ENCODE measurements at places on chromosomes 3 and 15.

DNA sequence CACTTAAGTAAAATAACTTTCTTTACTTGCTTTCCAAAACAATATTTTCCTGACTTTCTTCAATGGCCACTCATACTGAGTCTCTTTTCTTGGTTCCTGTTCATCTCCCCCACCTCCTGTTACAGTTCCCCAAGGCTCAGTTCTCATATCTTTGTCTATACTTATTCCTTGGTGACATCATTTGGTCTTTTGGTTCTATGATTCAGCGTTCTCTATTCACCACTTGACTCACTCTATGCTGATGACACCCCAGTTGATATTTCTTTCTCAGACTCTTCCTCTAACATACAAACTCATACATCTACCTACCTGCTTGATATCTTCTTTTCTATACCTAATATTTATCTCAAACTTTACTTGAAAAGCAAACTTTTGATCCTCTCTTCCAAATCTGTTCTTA lies 85.0 kb upstream of the P3H2 start:
- H3K4me1 ChIP-seq, result no peaks in the 10 kb centered on the region
- no peak overlapping the region for H3K4me3 ChIP-seq
- no peak overlapping the region for H3K27ac ChIP-seq
- no peaks in the 10 kb centered on the region for H3K36me3 ChIP-seq
- no peak for DNase-seq

DNA sequence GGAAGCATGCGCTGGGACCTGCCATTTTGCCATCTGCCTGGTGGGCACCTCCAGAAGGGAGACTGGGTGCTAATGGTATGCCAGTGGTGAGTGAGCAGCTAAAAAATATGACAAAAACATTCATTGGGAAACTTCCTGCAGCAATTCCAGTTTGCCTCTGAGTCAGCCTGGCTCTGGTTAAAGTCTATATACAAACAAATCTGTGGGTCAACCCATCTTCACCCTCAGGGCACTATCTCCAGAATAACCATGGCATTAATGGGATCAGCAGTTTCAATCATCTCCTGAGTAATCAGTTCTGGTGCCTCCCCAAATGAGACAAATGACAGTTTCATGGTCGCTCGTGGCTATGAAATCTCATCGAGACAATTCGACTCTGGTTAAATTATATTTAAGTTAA lies 21.5 kb downstream of the FRMD4B start:
- no peak overlapping the region for H3K27ac ChIP-seq
- no peak for DNase-seq
- no peaks in the 10 kb centered on the region for H3K27me3 ChIP-seq
- H3K4me3 ChIP-seq, result no peak overlapping the region
- H3K36me3 ChIP-seq, result no peaks in the 10 kb centered on the region
- no peaks in the 10 kb centered on the region for H3K4me1 ChIP-seq

DNA sequence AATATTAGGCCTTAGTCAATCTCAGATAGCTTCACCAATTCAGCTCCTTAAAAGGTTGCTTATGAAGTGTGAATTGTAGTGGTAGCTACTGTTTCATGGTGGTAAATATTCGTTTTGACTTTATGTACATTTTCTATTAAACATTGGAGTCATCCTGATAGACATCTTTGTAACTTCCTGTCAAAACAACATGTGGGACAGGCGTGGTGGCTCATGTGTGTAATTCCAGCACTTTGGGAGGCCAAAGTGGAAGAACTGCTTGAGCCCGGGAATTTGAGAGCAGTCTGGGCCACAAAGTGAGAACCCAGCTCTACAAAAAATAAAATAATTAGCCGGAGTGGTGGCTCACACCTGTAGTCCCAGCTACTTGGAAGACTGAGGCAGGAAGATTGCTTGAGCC lies 2.0 kb upstream of the TRIM59 start:
- no peak overlapping the region for H3K27ac ChIP-seq
- peaks cover 15% of the 10 kb centered on the region for H3K4me1 ChIP-seq
- no peaks in the 10 kb centered on the region for H3K36me3 ChIP-seq
- no peak overlapping the region for H3K4me3 ChIP-seq
- no peaks in the 10 kb centered on the region for H3K27me3 ChIP-seq
- DNase-seq, result no peak

- H3K4me3 ChIP-seq, result no peak overlapping the region
- H3K27ac ChIP-seq, result no peak overlapping the region
- no peaks in the 10 kb centered on the region for H3K27me3 ChIP-seq
- peaks cover 12% of the 10 kb centered on the region for H3K4me1 ChIP-seq
- H3K36me3 ChIP-seq, result no peaks in the 10 kb centered on the region
- DNase-seq, result no peak
Measured at GRCh38 chr3:60839246-60839645, 412.0 kb downstream of the FHIT start.

DNA sequence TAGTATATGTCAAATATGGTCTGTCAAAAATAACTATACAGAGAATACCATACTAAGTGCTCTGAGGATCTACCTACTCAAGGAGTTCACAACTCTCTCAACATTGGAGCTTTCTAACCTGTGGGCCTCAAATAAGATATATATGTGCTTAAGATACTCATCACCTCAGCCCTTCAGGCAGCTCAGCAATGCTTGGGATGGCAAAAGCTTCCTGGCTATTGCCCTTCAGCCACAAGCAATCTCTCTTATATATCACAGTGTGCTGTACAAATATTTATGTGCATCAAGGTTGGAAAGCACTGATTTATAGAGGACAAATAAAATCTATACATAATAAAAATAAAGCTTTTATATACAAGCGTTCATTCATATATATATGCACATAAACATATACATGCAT lies 40.3 kb downstream of the ICE2 start:
- DNase-seq, result no peak
- H3K4me3 ChIP-seq, result no peak overlapping the region
- no peaks in the 10 kb centered on the region for H3K27me3 ChIP-seq
- peaks cover 2% of the 10 kb centered on the region for H3K36me3 ChIP-seq

- no peak overlapping the region for H3K27ac ChIP-seq
- H3K36me3 ChIP-seq, result no peaks in the 10 kb centered on the region
- H3K4me1 ChIP-seq, result no peaks in the 10 kb centered on the region
- H3K27me3 ChIP-seq, result no peaks in the 10 kb centered on the region
- H3K4me3 ChIP-seq, result no peak overlapping the region
- DNase-seq, result peak; percentile 29
Measured at GRCh38 chr3:13850161-13850945, 29.5 kb downstream of the WNT7A start.

GRCh38 chr3:187183210-187183862 lies 13.9 kb upstream of the RTP1 start:
- no peak for DNase-seq
- H3K4me1 ChIP-seq, result no peaks in the 10 kb centered on the region
- H3K4me3 ChIP-seq, result no peak overlapping the region
- H3K27ac ChIP-seq, result no peak overlapping the region
- no peaks in the 10 kb centered on the region for H3K27me3 ChIP-seq
- no peaks in the 10 kb centered on the region for H3K36me3 ChIP-seq

DNA sequence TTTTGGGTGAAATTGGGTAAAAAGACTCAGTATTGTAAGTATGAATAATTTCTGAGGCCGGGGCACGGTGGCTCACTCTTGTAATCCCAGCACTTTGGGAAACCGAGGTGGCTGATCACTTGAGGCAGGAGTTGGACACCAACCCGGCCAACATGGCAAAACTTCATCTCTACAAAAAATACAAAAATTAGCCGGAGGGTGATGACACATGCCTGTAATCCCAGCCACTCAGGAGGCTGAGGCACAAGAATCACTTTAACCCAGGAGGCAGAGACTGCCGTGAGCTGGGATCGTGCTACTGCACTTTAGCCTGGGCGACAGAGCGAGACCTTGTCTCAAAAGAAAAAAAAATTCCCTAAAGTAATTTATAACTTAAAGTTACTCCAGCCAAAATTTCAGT lies 162.2 kb downstream of the APBA2 start:
- no peaks in the 10 kb centered on the region for H3K4me1 ChIP-seq
- no peaks in the 10 kb centered on the region for H3K27me3 ChIP-seq
- no peak for DNase-seq
- H3K27ac ChIP-seq, result no peak overlapping the region

- no peak for DNase-seq
- no peaks in the 10 kb centered on the region for H3K36me3 ChIP-seq
- H3K4me3 ChIP-seq, result no peak overlapping the region
Measured at GRCh38 chr3:195727606-195728195, 6.9 kb downstream of the MUC20 start.

GRCh38 chr3:22942981-22943380 lies 260.1 kb upstream of the UBE2E2 start:
- no peak overlapping the region for H3K4me3 ChIP-seq
- H3K27me3 ChIP-seq, result no peaks in the 10 kb centered on the region
- DNase-seq, result no peak
- no peaks in the 10 kb centered on the region for H3K36me3 ChIP-seq
- no peak overlapping the region for H3K27ac ChIP-seq

GRCh38 chr3:48187301-48187578 lies 977 bp downstream of the CDC25A start:
- no peaks in the 10 kb centered on the region for H3K27me3 ChIP-seq
- peaks cover 15% of the 10 kb centered on the region for H3K4me1 ChIP-seq
- H3K27ac ChIP-seq, result no peak overlapping the region
- H3K4me3 ChIP-seq, result peak overlapping the region; percentile 44
- DNase-seq, result no peak
- no peaks in the 10 kb centered on the region for H3K36me3 ChIP-seq

DNA sequence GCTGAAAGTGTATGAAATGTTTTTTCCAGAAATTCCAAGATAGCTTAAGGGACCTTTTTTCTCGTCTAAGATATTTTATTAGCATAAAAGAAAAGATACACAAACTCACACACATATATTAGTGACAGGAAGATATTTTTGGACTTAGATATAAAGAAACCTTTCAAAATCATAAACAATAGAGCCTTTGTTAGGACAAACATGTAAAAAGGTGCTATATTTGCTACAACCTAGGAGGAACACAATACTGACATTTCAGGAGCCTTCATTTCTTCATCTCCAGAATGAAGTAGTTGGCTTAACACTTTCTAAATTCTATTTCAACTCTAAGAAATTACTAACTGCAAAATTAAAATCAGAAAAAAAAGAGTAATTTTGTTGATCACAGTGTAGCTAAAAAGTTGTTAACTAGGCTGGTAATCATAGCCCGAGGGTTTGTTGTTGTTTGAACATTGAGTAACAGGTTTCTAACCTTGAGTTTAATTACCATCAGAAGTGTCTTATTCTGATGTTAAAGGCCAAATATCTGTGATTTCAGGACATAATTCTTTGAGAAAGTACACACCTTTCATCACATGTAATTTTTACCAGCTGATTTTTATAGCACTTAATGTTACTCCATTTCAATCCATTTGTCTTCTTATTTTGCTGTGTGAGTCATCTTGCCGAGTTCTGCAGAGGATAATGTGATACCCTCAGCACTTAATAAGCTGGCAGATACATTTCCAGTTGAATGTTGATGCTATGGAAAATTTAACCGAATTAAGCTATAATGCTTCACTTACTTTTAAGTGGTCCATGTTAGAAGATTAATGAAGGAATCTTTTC lies 97.3 kb downstream of the MBNL1 start:
- no peaks in the 10 kb centered on the region for H3K36me3 ChIP-seq
- H3K4me3 ChIP-seq, result no peak overlapping the region
- DNase-seq, result no peak
- peaks cover 5% of the 10 kb centered on the region for H3K4me1 ChIP-seq
- H3K27me3 ChIP-seq, result no peaks in the 10 kb centered on the region
- H3K27ac ChIP-seq, result no peak overlapping the region

DNA sequence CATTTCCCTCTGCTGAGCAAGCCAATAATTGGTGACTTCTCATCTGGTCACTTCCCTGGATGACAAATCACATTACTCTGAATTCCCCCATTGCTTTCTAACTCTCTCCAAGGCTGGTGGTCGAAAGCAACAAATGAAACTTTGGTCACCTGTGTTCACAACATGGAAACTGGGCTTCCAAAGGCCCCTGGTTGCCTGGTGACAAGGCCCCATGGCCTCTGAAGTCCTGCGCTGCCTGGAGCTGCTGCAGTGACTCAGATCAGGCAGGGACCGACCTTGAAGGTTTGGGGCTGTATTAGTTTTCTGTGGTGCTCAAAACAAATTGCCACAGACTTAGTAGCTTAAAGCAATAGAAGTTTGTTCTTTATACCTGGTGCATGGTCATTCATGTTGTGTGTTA lies 345.3 kb downstream of the WDR72 start:
- peak; percentile 60 for DNase-seq
- H3K36me3 ChIP-seq, result no peaks in the 10 kb centered on the region
- no peak overlapping the region for H3K4me3 ChIP-seq
- peaks cover 26% of the 10 kb centered on the region for H3K4me1 ChIP-seq
- no peak overlapping the region for H3K27ac ChIP-seq
- no peaks in the 10 kb centered on the region for H3K27me3 ChIP-seq

DNA sequence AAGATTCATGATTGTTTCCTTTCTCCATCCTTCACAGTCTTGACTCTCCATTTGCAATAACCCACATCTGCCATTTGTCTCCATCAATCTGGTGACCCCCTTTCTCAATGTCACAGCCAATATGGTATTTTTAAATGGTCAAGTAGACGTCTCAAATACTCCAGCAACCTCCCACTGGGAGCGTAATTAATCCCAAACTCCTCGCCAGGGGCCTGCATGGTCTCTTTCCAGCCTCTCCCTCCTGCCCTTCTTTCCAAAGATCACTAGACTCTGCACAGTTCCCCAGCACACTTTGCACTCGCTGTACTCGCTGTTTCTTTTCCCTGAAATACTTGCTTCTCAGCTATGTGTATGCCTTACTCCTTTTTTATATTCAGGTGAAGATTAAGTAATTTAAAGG lies 115.3 kb downstream of the PLCH1 start:
- H3K4me1 ChIP-seq, result no peaks in the 10 kb centered on the region
- no peak for DNase-seq
- H3K27ac ChIP-seq, result no peak overlapping the region
- no peaks in the 10 kb centered on the region for H3K27me3 ChIP-seq
- no peaks in the 10 kb centered on the region for H3K36me3 ChIP-seq

DNA sequence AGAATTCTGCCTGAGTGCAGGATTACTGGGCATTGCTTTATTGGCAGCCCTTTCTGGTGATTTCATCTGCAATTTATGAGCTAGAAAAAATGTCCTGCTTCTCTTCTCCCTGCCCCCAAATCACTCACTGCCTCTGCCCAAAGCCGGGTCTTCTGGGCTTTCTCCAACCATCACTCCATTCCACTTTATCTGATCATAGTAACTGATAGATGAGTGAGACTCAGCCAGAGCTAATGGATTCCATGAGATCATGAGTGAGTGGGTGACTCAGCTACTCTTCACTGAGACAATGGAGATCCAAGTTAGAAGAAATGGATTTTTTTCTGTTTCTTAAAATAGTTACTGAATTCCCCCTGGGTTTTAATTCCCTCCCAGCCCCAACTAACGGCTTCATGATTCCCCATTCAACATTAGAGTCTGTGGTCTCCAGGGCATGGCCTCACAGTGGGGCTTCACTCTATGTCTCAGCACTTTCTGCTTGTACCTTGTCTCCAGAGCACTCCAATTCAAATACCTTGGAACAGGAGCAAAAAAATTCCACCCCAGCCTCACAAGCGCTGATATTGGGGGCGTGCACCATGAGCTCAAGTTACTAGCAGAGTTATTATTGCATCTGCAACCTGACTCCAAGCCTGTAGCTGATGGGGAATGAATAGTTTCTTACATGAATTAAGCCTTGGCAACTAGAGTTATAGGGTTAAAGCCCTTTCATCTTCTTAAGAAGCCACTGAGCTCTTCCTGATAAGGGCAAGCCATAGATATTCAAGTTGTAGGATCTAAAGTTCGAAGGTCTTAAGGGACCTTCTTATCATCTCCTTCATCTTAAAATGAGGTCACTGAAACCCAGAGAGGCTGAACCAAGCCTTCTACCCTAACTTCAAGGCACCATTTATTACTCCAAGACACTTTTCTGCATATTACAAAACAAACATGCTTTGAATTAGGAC lies 85.9 kb downstream of the AGBL1 start:
- DNase-seq, result no peak
- H3K36me3 ChIP-seq, result no peaks in the 10 kb centered on the region
- no peak overlapping the region for H3K27ac ChIP-seq
- no peaks in the 10 kb centered on the region for H3K4me1 ChIP-seq
- no peaks in the 10 kb centered on the region for H3K27me3 ChIP-seq
- no peak overlapping the region for H3K4me3 ChIP-seq

Measured in body of pancreas (tissue), 4 donors.